PC-3 (cell line): ENCODE measurements at places on chromosomes 11 and 22. TPM values are rescaled to one million over a fixed set of nuclear protein-coding genes. Genes with fewer than 3 reads are reported as not detected.

GRCh38 chr22:49658902-49659280, 168.8 kb downstream of the BRD1 start:
- DNase-seq = no peak
- no peak overlapping the region for H3K4me3 ChIP-seq
- peaks cover 80% of the 10 kb centered on the region for H3K27me3 ChIP-seq

DNA sequence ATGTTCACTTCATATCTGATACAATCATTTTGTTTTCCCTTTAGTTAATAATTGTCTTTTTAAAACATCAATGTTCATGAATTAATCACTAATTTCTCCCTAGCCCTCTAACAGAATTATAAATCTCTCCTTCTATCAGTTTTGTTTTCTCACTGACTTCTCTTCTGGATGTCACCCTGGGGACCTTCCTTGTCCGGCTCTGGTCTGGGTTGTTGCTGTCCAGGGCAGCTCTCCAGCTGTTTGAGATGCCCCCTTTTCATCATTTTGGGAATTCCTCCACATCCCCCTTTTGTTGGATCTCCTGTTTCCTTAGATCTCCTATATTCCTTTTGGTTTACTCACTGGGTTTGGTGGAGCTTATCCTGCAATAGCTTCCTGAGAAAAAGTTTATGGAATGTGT, 35.6 kb upstream of the PSMA1 start:
- H3K4me3 ChIP-seq = no peak overlapping the region
- no peaks in the 10 kb centered on the region for H3K36me3 ChIP-seq
- H3K4me1 ChIP-seq = no peaks in the 10 kb centered on the region
- DNase-seq = no peak
- peaks cover 37% of the 10 kb centered on the region for H3K27me3 ChIP-seq

- no peaks in the 10 kb centered on the region for H3K36me3 ChIP-seq
- H3K27ac ChIP-seq = no peak overlapping the region
- H3K4me1 ChIP-seq = no peaks in the 10 kb centered on the region
- H3K4me3 ChIP-seq = no peak overlapping the region
These were observed 17.4 kb upstream of the PRAME start for GRCh38 chr22:22576244-22576988.

DNA sequence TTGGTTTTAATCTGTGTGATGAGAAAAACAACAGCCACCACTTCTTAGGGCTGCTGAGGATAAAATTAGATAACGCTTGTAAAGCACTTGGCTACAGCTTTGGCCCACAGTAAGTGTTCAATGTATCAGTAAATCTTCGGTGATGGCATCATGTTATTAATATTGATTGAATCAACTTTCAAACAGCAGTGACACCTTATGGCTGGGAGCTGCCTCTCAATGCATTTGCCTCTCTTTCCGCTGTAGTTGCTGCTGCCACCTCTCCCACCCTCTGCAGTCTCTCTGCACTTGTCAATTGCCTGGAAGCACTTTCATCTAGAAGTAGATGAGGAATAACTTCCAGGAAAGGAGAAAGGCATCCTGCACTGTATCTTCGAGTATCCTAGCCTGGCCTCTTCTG, 491.1 kb downstream of the OPCML start:
- H3K36me3 ChIP-seq = no peaks in the 10 kb centered on the region
- H3K4me1 ChIP-seq = no peaks in the 10 kb centered on the region
- H3K4me3 ChIP-seq = no peak overlapping the region
- H3K27ac ChIP-seq = no peak overlapping the region
- no peak for DNase-seq

DNA sequence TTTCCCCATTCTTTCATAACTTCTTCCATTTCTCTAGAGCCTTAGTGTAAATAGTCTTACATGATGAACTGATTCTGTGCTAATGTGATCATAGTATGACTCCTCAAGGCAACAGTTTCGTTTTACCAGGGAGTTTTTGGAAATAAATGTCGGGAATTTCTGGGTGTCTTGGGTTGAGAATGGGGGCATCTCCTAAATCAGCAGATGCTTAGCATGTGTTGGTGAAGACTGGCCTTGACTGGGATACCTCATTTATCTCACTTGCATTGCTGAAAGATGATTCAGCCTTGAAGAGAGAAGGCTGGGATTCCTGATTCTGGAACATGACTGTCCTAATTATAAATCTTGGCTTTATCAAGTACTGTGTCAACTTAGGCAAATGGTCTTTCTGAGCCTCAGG, 115.7 kb upstream of the C11orf87 start:
- DNase-seq = no peak
- H3K27ac ChIP-seq = no peak overlapping the region
- no peaks in the 10 kb centered on the region for H3K36me3 ChIP-seq
- H3K27me3 ChIP-seq = peaks cover 23% of the 10 kb centered on the region; the same call in 1 of the 2 replicates
- no peak overlapping the region for H3K4me3 ChIP-seq

Gene OR51A2
- total RNA-seq = not detected in 2 replicates

GRCh38 chr22:49253656-49254055, 574.0 kb downstream of the BRD1 start:
- DNase-seq = no peak
- H3K27ac ChIP-seq = no peak overlapping the region
- H3K36me3 ChIP-seq = no peaks in the 10 kb centered on the region
- no peaks in the 10 kb centered on the region for H3K4me1 ChIP-seq
- H3K27me3 ChIP-seq = no peaks in the 10 kb centered on the region

DNA sequence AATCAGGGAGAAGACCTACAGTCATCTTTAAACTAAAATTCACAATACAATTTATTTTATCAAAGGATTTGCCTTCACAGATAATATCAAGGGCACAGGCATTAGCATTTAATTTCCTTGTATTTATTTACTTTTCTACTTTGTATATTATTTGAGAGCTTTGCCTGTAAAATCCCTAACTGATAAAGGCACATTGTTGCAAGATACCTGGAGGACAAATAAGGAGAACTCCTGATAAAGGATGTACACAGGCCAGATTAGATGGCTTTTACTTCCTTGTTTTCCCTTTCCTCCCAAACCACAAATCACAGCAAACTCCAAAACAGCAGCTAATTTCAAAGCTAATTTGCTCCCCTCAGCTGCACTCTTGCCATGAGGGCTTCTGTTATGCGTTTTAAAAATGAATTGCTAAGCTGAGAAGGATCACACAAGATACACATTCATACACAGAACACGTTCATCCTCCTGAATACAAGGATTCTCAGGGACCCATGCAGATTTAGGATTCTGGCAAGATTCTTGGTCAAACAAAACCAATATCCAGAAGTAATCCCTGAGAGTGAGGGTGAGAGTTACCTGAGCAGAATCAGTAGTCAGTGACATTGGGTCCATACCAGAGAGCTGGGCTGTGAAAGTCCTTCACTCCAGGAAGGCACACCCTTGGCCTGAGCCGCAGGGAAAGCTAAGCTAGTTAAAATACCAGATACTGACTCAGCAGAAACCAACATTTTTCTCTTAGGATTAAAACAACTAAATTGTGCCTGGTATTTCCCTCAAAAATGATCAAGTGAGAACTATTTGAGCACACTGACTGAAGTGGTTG, 100.3 kb upstream of the CLPB start:
- H3K27me3 ChIP-seq = peaks cover 31% of the 10 kb centered on the region
- no peaks in the 10 kb centered on the region for H3K36me3 ChIP-seq

Gene APIP
- 30.5 and 35.3 TPM in 2 replicates for total RNA-seq

Gene CCDC82
- 13.5 and 14.5 TPM in 2 replicates for total RNA-seq

GRCh38 chr11:76604081-76604625, 66.4 kb downstream of the LRRC32 start:
- H3K4me1 ChIP-seq = peaks cover 5% of the 10 kb centered on the region; the same call in 1 of the 2 replicates
- no peak overlapping the region for H3K4me3 ChIP-seq
- H3K27me3 ChIP-seq = no peaks in the 10 kb centered on the region
- no peaks in the 10 kb centered on the region for H3K36me3 ChIP-seq
- DNase-seq = no peak

GRCh38 chr11:9057888-9058287, 33.5 kb downstream of the SCUBE2 start:
- no peak overlapping the region for H3K4me3 ChIP-seq
- no peaks in the 10 kb centered on the region for H3K4me1 ChIP-seq

DNA sequence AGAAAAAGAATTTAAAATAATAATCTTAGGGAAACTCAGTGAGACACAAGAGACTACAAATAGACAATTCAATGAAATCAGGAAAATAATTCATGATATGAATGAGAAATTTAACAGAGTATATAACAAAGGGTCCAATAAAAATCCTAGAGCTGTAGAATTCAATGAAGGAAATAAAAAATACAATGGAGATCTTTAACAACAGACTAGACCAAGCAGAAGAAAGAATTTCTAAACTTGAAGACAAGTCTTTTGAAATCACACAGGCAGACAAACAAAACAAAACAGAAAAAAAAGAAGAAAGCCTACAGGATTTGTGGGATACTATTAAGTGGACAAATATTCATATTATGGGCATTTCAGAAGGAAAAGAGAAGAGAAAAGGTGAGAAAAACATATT, 16.2 kb upstream of the USP2 start:
- H3K27ac ChIP-seq = no peak overlapping the region
- no peaks in the 10 kb centered on the region for H3K27me3 ChIP-seq
- H3K36me3 ChIP-seq = peaks cover 26% of the 10 kb centered on the region
- no peak for DNase-seq

GRCh38 chr11:131978351-131978750, 607.9 kb downstream of the NTM start:
- H3K27ac ChIP-seq = peak overlapping the region; percentile 51
- no peak overlapping the region for H3K4me3 ChIP-seq
- H3K36me3 ChIP-seq = no peaks in the 10 kb centered on the region
- H3K27me3 ChIP-seq = no peaks in the 10 kb centered on the region
- H3K4me1 ChIP-seq = peaks cover 19% of the 10 kb centered on the region
